ENCODE measurements at places on chromosomes 7 and 10.

DNA sequence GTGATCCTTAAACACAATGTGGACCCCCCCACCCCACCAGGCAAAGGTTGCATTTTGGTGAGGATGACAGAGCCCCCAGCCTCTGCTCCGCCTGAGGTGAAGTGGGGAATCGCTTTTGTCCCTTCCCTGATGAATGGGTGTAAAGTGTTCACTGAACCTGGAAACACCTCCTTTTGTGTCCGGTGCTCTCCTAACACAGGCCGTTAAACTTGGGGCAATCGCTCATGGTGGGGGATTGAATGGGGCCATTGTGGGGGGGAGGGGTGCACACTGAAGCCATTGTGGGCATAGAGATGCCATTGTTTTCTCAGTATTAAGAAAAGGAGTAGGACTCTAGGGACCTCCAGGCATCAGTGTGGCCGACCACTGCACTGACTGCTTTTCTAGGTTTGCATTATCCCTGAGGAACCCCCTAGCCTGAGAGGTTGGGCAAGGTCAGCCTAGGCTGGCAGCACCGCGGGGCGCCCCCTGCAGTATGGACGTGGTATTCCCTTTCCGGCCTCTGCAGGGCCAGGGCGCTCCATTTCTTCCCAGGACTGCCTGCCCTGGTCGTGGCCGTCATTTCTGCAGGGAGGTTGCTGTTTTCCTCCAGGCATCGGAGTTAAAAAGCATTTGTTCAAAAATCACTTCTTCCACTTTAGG lies 158.3 kb downstream of the TCF7L2 start:
- peak; percentile 47 for DNase-seq

DNA sequence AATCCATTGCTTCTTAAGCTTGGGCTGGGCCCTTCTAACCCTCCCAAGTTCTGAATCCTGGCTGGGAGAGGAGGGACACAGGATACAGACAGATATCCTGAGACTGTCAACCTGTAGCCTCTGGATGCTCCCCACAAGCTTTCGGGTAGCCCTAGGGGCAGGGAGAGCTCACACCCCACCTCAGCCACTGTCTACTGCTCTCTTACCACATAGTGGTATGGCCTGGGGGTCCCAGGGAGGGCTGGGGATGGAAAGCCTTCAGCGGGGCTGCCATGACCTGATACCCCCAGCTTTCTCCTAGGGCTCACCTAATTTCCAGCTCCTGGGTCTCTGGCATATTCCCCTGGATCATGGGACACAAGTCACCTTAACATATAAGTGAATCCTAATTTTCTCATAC lies 25.1 kb downstream of the CRHR2 start:
- DNase-seq: no peak

DNA sequence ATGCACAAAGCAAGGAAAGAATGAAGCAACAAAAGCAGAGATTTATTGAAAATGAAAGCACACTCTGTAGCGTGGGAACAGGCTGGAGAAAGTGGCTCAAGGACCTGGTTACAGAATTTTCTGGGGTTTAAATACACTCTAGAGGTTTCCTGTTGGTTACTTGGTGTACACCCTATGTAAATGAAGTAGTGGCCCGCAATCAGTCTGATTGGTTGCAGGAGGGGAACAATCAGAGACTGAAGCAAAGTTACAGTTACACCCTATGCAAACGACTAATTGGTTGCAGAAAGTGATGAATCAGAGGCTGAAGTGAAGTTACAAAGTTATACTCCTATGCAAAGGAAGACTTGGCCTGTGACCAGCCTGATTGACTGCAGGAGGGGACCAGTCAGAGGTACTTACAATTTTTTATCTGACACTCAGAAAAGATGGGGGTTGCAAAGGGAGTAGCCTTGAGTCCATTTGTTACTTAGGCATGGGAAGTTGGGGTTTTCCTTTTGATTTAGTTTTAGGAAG lies 3.6 kb upstream of the MTPN start:
- DNase-seq: no peak

GRCh38 chr10:11003679-11004078 lies 14.0 kb upstream of the CELF2 start:
- DNase-seq: no peak

GRCh38 chr7:140829720-140830119 lies 95.0 kb downstream of the BRAF start:
- DNase-seq: no peak

DNA sequence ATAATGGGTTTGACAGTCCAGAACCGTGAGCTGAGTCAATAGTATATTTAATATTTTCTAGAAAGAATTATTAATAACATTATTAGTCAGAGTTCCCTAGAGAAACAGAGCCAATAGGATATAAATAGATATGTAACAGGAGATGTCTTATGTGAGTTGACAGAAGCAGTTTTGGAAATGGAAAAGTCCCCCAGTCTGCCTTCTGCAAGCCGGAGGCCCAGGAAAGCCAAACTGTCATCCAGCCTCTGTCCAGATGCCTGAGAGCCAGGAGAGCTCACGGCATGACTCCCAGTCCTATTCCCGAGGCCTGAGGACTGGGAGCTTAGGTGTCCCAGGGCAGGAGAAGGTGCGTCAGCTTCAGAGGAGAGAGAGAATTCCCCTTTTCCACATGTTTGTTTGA lies 286.4 kb upstream of the ADARB2 start:
- no peak for DNase-seq

- no peak for DNase-seq
Measured at GRCh38 chr10:74977913-74978847, 133.3 kb upstream of the SAMD8 start.

DNA sequence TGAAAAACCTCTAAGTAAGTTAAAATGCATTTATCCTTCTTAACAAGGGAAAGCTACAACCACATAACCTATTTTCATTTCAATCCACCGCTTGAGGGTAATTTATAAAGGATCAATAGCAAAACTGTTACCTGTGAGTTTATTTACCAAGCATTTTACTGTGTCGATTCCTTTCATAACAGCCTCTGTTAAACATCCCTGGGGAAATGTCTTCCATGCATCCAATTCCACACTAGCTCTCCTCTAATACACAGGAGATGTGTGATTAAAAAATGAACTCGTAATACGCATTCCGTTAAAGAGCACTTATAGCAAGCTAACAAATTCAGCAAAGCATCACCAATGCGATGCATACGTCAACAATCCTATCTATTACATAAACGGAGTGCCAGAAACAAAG lies 185.7 kb downstream of the SFMBT2 start:
- DNase-seq: no peak

DNA sequence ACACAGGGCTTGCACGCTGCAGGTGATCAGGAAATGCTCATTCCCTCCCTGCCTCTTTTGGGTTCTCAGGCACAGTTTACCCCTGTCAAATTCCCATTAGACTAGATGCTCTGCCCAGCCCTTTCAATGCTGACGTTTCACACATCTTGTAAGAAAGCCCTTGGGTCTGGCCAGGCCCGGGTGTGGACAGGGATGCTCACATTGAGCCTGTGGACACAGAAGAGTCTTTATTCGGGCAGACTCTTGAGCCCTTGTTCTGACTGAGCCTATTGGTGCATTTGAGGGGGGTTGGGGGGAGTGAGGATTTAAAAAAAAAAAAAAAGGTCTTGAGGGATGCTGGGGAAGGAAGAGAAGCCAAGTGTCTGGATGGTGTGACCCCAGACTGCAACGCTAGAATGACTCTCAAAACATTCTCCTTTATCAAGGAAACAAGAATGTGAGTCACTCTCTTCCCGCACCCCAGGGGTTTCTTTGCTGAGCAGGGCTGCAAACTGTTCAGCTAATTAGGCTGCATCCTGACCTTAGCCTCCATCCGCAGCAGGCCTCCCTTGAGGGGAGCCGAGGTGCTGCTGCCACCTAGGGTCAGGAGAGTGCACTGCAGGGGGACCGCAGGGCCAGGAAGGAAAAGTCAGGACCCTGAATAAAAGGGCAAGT lies 53.6 kb upstream of the TMEM72 start:
- DNase-seq: peak; percentile 97

DNA sequence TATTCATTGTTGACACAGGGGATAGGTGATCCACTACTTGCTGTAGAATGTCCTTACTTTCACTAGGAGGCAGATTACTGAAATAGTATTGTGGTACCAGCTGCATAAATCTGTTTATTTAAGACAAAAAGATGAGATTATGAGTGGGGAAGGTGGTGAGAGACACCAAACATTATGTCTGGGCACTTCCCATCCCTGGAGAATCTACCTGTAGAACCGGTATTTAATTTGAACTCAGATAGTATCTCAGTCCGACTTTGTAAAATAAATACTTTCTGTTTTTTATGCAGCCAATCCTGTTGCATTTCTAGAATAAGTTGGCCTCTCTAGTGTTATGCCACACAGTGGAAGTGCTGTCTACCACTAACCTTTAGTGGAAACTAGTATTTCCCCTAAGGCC lies 13.4 kb downstream of the BCCIP start:
- no peak for DNase-seq

GRCh38 chr7:123608991-123609882 lies 7.6 kb downstream of the ASB15 start:
- no peak for DNase-seq

DNA sequence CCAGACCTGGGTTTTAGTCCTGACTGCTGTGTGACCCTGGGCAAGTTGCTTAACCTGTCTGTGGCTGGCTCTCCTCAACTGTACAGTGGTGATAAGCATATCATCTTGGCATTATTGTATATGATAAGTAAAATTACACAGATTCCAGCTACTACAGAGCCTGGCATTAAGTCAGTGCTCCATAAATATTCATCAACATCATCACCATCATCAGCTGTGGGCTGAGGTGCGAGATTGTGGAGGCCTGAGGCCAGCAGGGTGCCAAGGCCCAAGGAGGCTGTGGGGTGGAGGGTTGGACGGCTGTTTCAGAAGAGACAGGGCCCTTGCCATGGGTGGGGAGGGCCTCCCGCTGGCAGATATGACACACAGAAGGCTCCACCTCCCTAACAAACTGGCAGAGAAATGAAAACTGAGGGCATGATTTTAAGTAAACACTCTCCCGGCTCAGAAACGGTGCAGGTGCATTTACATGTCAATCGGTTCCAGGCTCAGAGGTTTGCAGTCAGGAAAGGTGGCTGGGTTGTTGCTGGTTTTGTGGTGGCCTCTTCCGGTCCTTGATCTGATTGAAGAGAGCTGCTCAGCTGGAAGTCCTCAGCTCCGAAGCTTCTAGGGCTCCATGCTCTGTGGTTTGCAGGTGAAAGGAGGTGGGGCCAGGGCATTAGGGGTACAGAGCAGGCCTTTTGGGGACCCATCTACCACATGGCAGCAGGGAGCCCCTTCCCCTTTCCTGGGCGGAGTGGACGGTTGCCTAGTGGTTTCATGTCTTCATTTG lies 10.2 kb downstream of the CRYGN start:
- no peak for DNase-seq

DNA sequence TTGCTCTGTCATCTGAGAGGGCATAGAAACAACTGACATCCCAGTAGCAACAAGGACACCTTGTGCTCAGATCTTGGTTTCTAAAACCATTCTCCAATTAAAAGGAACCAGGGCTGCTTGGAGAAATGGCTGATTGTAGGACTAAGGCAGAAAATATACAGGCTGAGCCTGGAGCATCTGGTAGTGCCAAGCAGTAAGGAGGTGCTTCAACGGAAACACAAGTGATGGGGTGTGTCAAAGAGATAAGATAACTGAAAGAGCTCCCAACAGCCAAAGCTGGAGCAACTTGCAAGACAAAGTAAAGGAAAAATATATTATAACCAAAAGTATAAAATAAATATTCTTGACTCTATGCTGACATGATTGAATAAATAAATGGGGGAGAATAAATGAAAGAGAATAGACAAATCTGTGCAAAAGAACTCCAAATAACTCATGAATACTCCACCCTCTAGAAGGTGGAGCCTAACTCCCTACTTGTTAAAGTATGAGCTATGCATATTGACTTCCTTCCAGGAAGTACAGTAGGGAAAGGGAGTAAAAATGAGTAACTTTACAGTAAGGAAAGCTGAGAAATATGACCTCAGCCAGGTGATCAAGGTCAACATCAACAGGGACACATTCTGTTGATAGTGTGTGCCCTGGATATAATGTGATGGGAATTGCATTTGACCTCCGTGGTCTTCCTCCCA lies 162.4 kb downstream of the NOC3L start:
- no peak for DNase-seq

GRCh38 chr10:125554016-125554703 lies 128.8 kb downstream of the TEX36 start:
- DNase-seq: no peak

- DNase-seq: peak; percentile 81
Measured at GRCh38 chr7:28626624-28627262, 214.4 kb downstream of the CREB5 start.

- DNase-seq: no peak
Measured at GRCh38 chr7:21960922-21961321, 15.2 kb upstream of the CDCA7L start.

Data from H1 (cell line).